Fibroblast of skin of right biceps (primary cell): ENCODE measurements at places on chromosomes 1 and 21.

GRCh38 chr1:225318706-225319575, 108.9 kb downstream of the LBR start:
- DNase-seq, result peak; percentile 40

DNA sequence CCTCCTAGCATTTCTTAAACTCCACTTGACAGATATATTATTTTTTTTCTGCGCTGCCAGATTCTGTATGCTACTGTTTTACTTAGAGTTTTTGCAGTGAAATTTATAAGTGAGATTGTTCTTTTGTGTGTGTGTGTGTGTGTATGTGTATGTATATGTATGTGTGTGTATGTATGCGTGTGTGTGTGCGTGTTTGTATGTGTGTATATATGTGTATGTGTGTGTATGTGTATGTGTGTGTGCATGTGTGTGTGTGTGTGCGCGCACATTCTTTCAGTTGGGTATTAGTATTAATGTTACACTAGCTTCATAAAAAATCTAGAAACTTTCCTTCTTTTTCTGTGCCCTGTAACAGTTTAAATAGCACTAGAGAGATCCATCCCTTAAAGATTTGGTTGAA, 152.6 kb upstream of the CSF3R start:
- no peak for DNase-seq

- DNase-seq, result peak; percentile 25
Observed at GRCh38 chr1:156076609-156077429, 5.4 kb downstream of the MEX3A start.

DNA sequence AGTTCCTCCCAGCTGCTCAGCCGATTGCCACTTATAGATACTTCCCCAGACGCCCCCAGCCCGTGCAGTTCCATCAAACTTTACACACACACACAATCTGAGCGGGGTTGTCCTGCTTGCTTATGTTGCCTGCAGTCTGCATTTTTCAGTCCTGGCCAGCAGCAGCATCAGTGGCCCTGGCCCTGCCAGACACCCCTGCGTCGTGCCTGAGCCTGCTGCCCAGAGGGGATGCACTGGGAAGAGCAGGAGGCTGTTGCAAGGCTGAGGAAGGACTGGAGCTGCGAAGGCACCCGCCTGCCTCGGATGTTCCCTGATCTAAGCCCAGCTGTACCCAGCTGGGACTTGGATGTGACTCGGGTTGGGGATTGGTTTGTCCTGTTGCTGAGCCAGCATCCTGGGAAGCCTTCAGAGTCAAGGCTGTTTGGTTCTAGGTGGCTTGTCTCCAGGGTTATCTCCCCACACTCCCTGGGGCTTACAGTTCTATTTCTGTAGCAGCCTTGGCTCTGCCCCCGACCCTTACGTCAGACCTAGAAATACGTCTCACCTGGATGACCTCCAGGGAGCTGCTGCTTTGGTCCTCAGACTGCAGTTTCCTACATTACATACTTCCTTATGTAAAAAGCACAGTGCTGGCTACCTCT, 42.3 kb downstream of the MAN1C1 start:
- no peak for DNase-seq

DNA sequence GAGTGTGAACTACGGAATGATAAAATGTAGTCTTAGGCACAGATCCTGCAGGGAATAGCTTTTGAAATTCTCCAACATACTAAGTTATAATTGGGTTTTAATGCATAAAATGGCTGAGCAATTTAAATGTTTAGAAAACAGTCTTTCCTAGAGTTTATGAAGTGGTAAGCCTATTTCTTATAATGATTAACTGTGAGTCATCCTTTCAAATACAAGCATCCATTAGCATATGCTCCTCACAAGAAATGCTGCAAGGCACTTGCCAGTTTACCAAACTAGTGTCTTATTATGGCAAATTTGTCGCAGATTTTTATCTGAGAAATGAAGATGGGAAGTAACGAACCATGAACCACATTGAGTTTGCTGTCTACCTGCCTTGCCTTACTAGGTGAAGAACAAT, 101.3 kb upstream of the ESRRG start:
- no peak for DNase-seq

- DNase-seq, result peak; percentile 68
Observed at GRCh38 chr1:48036710-48037355, 39.6 kb upstream of the TRABD2B start.

DNA sequence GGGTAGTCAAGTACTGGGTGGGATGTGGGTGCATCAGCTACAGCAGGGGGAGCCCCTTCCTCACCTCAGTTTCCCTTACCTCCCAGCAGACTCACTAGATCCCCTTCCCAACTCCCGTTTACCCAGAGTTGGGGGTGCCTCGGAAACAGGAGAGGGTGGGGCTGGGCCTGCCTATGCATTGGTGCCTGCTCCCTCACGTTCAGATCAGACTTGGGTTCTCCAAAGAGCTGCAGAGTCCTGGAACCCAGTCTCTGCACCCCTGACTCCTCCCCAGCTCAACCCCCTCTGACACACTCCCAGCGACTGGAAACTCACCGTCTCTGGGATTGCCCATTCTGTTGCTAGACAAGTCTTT, 6.0 kb downstream of the FOXO6 start:
- DNase-seq, result no peak

GRCh38 chr1:201429736-201430501, 8.4 kb upstream of the TNNI1 start:
- DNase-seq, result no peak

DNA sequence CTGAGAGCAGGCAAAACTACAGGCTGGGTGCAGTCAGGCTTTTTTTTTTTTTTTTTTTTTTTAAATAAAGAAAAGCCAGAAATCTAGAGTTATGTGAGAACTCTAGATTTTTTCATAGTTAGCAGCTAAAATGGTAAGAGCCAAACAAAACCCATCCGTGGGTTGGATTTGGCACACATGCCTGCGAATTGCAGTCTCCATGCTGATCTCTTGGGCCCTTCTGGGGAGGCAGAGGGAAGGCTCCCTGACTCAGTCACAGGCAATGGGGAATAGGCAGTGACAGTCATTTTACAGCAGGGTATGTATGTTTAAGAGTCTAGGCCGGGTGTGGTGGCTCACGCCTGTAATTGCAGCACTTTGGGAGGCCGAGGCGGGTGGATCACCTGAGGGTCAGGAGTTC, 2.6 kb downstream of the TXLNA start:
- DNase-seq, result no peak

DNA sequence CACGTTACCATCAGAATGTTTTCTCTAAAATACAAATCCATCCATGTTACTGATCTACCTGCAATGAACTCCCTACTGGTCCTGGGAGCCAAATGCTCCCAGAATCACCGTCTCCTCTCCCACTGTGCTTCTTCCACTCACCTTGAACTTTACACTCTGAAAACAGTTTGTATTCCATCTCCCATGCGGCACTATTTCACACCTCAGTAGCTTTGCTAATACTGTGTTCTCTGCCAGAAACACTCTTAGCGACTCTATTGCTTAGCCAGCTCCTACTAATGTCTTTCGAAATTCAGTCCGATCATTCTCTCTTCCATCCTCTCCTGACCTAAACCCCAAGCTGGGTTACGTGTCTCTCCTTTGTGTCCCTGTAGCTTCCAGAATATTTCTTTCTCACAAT, 284.4 kb upstream of the DUSP10 start:
- DNase-seq, result no peak

DNA sequence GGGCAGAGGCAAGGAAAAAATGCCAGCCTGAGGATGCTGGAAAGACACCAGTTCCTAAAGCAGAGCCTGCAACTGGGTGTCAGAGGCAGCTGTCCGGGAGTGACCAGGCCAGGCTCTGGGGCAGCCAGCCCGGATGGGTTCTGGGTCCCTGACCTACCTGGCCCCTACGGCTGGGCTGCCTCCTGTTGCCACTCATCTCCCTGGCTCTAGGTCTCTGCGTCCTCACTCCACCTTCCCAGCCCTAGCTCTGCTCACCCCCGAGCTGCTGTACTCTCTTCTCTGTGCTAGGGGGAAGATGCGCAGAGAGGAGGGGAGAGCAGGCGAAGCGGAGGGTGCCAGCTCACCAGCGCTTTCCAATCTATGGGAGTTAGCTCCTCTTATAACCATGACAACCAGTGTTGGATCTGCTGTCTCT, 9.0 kb downstream of the ARHGEF2 start:
- no peak for DNase-seq

DNA sequence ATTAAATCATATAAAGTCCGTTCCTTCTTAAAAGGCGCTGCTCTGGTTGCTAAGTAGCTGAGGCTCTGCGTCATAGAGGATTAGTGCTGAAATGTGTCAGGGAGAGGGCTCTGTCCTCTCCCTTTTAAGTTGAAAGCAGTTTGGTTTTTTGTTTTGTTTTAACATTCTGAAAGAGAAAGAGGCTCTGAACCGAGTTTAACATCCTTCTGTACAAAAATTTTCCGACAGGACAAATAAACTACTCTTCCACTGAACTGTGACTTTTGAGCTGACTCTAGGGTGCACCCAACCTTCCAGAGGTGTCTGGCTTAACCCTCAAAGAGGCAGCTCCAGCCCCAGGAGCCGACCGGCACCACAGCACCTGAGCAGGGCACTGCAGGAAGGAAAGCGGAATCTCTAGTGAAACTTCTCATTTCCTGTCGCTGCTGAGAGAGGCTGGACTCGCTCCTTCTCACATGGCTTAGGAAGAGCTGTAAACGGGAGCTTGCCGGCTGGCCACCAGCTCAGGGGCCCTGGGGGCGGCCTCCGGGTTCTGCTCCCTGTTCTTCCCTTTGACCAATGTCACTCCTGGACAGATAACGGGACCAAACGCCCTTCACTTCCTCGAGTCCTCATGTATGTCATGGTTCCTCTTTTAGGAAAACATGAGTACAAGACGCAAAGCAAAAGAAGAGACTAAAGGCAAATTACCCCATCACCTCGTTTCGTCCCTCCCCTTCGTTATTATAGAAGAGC, 1.2 kb downstream of the VAV3 start:
- DNase-seq, result peak; percentile 16

DNA sequence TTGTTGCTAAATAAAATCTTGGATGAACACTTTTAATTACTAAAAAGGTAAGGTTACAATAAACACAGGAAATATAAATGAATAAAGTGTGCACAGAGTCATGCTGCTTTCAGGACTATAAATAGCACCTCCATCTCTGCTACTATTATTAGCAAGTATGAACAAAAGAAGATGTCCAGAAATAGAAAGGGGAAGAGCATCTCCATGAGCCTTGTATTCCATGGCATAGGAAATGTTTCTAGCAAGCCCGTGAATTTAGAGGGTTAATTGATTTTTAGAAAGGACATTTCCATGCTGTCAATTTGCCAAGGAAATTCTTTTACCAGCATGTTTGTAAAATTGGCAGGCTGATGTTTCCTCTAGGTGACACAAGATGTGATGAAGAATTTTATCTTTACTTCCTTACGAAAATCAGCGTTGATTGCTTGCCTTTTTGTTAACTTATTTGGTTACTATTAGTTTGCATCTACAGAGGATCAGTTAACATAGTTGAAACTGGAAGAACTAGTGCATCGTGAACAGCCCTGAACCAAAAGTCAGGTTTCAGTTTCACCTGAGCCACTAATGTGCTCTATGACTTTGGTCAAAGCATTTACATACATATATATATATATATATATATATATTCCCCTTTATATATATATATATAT, 45.3 kb downstream of the NR5A2 start:
- DNase-seq, result no peak

GRCh38 chr1:36658838-36659237, 176.1 kb upstream of the CSF3R start:
- no peak for DNase-seq

DNA sequence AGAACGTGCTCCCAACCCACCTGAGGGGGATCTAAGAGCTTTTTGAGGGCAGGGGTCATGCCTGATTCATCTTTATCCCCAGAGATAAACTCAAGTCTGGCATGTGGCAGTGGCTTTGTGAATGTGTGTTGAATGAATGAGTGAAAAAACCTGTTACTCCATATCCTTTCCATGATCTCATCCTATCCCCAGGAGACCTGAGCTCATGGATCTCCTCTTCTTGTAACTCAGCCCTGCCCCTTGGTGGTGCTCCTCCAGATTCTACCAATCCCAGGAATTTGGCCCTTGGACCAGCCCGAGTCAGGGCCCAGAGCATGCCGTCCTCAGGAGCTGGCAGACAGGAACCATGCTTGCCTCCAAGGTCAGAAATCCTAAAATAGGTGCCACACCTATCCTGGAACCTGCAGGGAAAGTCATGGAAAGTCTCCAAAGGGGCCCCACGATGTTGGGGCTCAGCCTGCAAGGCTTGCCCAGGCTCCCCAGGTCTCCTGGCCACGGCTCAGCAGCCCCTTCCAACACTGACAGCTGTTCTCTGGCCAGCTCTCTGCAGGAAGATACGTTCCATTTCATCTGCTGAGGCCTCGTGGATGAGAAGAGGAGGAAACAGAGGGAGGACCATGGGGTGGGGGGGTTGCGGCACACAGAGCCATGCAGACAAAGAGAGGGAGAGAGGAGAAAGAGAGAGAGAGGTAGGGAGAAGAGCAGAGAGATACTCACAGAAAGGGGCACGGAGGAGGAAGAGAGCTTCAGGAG, 214.6 kb downstream of the TRABD2B start:
- peak; percentile 37 for DNase-seq

GRCh38 chr1:240682166-240682858, 70.4 kb upstream of the GREM2 start:
- no peak for DNase-seq

DNA sequence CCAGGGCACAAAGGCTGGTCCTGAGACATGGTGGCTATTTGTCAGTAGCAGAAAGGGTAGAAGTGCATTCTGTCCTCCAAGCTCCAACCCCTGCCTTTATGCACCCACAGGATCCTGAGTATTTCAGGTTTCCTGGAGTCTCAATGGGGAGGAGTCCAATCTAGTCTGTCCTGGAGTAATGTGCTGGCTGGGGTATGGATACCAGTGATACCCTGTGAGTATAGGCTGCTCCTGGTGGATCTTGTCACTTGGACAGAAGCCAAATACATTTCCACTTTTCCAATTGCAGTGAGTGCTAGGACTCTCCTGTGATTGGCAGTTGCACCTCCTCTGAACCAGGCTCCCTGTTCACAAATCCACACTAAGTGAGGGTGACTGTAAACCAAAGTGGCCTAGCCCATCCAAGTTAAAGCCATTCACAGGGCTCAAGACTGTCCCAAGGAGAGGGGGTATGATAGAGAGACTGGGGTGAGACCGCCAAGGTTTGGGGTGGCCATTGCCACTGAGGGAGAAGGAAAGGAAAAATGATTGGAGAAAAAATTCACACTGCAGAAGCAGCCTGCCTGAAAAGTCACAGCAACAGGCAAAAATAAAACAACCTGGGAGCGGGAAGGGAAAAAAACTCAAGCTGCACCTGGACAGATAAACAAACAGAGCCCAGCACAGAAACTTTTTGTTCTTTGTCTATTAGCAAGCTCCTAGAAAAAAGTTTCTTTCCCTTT, 163.4 kb upstream of the ETV3 start:
- DNase-seq, result no peak
